Activated CD4-positive, alpha-beta T cell treated with anti-CD3 and anti-CD28 coated beads, Interleukin-2, amount 50 U/mL, for 1 hour (primary cell): ENCODE measurements at places on chromosomes 4 and X.

GRCh38 chr4:42331914-42332368 lies 65.3 kb upstream of the SHISA3 start:
- DNase-seq: no peak

DNA sequence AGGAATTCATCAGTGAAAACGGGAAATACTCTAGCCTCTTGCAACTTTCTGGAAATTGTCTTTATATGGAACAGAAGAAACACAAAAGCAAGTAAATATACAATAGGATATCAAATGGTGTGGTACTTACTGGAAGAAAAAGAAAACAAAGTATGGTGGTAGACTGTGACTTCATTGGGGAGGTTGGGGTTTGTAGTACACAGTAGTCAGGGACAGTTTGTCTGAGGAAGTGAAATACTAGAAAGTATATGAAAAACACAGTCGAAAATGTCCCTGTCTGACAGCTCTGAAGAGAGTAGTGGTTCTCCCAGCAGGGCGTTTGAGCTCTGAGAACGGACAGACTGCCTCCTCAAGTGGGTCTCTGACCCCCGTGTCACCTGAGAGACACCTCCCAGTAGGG lies 390.0 kb upstream of the NWD2 start:
- no peak for DNase-seq

DNA sequence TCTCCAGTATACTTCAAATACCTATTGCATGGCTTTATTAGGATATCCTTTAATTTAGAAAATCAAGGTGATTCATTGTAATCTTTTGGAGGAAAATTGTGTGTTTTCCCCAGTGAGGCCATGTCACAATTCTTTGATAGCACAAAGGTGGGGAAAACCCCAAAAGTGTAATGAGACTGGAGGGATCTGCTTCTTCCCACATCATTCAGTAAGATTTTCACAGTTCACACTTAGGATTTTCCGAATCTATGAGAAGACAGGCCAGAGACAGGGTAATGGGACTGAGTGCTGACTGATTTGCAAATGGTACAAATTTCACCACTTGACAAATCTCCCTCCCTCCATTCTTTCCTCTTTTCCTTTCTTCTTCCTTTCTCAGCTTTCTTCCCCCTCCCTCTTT lies 181.1 kb downstream of the MGST2 start:
- DNase-seq: no peak

DNA sequence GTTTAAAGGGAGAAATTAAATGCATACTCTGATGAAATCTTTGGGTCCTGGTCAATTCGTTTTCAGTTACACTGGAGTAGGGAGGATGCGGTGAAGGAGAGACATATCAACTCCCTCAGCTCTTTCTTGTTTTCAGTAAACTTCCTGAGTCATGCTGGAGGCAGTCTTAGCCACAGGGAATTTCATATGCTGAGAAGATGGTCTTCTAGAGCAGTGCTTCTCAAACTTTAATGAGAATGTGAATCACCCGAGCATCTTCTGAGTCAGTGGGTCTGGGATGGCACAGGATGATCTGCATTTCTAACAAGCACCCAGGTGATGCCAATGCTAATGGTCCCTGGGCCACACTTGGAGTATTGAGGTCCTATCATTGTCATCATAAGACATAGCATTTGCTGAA lies 214.5 kb downstream of the KIT start:
- no peak for DNase-seq

DNA sequence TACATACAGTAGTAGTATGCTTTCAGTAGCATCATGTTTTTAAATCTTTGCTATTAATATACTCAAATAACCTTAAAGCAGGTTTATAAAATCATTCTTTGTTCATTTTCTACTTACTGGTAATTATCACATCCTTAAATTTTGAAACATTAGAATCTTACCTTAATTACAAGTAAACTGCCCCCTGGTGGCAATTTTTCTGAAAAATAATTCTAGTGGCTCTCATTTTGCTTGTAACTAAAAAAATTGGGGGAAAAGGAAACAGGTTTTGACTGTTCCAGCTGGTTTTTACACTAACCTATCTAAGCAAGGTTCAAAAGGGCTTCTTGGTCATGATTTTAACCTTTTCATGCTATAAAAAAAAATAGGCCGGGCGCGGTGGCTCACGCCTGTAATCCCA lies 18.5 kb upstream of the DCAF4L1 start:
- no peak for DNase-seq

GRCh38 chr4:159010563-159011260 lies 92.2 kb upstream of the RAPGEF2 start:
- no peak for DNase-seq

DNA sequence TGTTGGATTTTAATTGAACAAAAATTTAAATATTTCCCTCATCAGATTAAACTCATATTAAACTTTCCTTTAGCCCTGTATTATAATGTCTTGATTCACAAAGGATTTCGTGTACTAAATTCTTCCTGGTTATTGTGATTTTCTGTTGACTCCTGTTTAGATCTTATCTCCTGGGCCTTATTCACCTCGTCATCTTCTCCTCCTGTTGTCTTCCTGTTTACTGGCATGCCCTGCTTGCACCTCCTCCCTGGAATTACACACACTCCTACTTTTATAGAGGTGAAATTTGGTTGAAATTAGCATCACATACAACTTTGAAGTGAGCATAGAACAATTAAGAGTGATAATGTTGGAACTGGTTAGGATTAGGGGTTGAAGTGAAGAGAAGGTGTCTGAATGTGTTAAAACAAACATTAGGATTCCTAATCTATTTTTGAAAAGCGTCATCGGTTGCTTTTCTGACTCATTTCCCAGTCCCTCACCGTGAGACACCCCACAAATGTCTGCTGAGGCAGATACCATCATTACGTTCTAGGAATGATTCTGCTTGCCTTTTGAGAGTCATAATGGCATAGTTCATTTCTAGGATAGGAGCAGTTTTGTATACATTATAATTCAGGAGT lies 32.5 kb downstream of the TLL1 start:
- no peak for DNase-seq
